ENCODE measurements at places on chromosomes 6 and 20.

DNA sequence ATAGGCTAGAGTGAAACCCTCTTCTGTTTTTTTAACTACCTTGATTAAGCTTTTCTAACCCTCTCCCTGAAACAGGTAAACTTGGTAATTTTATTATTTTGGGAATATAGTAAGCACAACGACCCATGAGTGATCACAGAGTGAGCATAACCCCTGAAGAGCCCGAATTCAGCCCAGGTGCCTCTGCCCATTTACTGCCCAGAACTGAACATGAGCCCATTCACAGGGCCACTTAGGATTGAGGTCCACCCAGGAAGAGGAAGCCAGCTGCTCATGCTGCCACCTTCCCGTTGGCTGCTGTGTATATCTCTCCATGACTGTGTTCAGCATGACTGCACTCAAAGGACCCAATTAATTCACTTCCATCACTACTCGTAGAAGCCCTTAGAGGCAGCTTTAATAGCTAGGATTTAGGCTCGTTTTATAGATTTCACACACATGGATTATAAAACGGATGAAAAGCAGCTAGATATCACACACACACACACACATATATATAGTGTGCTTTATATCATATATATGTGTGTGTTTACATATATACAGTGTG lies 8.3 kb upstream of the PDE10A start:
- no peak for DNase-seq

DNA sequence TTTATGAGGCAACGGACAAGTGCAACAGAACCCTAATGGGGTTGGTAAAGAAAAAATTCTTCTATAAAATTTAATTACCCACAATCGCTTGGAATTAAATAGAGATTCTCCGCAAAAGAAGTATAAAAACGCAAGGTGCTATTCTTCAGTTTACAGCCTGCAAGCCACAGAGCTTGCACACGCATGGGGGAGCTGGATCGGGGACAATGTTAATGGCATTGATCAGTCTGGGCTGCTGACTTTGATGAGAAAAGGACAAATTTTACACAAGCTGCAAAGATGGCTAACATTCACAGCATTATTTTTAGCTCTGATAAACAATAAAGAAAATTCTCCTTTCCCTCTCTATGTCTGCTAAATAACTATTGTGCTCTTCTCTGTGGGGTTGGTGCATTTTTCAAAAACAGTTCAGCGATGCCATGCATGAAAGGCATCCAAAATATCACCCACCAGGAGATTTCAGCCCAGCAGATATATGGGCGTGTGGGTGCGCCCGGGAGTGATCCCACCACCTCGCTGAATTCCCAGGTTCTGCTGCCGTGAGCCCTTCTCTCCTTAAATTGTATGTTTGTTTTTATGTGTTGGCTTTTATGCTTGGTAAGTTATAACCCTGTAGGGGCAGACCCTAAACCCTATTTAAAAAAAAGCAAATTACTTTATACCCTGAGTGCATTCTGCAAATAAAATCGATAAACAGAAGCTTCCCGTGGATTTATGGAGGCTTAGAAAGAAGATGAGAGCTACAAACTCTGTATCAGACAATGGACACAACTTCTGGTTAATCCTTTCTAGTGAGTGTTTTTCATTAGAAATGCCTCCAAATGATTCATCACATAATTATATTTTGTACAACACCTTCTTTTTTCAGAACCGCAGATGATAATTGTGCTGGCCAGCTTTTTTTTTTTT lies 55.6 kb downstream of the NOX3 start:
- DNase-seq: no peak

GRCh38 chr6:128997880-128998279 lies 114.9 kb downstream of the LAMA2 start:
- no peak for DNase-seq

DNA sequence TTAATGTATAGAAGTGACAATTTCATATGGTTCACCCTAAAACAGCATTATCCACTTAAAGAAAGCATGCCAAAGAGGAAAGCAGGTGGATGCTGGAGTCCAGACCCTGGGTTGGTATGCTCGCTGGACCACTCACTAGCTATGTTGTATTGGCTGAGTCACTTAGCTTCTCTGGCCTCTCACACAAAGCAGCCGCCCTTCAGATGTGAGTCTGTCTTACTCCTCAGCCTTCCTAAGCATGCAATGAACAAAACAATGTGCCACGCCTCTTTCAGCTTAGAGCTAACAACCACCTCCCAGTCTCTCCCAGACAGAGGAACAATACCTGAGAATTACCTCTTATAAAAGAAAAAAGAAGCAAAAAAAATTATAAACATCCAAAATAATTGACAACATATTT lies 29.4 kb downstream of the SIM1 start:
- DNase-seq: no peak

DNA sequence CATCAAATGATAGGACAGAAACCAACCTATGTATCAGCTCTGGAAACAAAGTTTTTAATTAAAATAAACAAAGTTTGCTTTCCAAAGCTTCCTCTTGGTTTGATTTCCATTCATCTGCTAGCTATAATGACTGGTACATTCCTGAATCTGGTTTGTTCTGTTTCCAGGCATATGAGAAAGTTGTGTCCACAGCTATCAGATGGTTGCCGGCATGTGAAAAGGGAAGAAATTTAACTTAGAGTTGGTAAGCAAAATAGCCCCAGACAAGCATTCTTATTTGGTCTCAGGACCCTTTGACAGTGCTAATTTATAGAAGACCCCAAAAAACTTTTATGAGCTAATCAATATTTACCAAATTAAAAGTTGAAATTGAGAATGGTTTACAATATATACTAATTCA lies 3.8 kb upstream of the RNF146 start:
- no peak for DNase-seq

GRCh38 chr6:161038229-161039031 lies 46.9 kb downstream of the MAP3K4 start:
- no peak for DNase-seq

- peak; percentile 75 for DNase-seq
Observed at GRCh38 chr20:11777387-11778205, 140.1 kb upstream of the BTBD3 start.

- no peak for DNase-seq
Observed at GRCh38 chr20:40532103-40532502, 156.9 kb downstream of the MAFB start.

DNA sequence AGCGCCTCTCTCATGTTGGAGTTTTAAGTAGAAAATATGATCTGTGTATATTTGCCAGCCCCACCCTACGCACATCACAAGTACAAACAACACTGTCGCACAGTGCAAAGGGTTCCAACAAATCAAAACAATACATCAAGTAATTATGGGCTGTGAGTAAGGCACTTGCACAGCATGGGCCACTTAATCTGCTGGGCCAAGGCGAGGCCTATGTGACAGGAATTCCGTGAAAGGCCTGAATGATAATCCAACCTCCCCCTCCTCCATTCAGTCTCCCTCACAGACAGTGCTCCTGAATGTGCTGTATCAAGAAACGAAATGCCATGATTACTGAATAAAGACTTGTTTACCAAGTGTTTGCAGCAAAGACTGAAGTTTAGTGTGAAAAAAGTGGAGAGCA lies 130.1 kb upstream of the SLC2A12 start:
- DNase-seq: no peak

DNA sequence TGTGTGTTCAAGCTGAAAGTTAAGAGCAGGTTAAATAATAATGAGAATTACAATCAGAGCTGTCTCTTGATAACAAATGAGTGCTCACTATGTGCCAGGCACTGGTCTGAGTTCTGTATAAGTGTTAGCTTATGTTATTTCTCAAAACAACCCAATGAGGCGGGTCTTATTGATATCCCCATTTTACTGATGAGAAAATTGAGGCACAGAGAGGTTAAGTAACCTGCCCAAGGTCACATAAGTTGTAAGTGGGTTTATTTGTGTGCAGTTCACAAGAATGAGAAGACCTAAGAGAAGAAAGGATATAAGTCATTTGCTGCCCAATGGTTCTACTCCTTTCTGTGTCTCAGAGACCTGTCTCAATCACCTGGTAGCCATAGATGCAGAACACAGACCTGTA lies 34.1 kb upstream of the ARMH2 start:
- no peak for DNase-seq

DNA sequence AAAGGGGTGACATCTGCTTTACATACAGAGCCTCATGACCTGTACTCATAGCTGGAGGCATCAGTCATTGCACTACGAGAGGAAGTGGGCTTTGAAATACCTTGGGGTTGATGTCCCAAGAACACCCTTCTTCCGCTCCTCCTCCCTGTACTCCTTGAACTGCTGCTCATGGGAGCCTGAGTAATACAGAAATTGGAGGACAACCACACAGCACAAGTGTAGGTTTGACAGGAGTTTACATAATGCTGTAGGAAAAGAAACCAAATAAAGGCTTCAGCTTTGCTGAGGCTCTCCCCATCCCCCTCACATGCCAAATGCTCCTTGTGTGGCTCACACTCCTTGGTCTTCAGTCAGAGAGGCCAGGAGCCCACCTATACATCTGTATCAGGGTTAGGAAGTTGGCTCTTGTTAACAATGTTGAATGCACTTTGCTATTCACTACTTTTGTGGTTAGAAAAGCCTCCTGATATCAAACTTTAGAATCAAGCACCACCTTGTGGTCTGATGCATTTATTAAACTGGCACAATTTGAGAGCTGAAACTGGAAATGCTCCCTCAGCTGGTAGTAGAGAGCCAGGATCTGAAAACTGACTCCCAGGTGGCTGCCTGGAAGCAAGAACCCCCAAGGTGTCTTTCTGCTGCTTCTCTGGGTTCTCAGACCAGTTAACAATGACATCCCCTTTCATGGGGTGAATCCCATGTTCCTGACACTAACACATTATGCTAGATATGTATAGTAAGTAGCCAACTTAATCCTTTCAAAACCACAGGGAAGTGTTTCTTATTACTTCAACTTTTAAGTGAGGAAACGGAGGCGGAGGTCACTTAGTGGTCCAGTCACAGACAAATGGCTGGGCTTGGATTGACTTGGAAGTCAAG lies 56.2 kb upstream of the EDN1 start:
- DNase-seq: no peak

DNA sequence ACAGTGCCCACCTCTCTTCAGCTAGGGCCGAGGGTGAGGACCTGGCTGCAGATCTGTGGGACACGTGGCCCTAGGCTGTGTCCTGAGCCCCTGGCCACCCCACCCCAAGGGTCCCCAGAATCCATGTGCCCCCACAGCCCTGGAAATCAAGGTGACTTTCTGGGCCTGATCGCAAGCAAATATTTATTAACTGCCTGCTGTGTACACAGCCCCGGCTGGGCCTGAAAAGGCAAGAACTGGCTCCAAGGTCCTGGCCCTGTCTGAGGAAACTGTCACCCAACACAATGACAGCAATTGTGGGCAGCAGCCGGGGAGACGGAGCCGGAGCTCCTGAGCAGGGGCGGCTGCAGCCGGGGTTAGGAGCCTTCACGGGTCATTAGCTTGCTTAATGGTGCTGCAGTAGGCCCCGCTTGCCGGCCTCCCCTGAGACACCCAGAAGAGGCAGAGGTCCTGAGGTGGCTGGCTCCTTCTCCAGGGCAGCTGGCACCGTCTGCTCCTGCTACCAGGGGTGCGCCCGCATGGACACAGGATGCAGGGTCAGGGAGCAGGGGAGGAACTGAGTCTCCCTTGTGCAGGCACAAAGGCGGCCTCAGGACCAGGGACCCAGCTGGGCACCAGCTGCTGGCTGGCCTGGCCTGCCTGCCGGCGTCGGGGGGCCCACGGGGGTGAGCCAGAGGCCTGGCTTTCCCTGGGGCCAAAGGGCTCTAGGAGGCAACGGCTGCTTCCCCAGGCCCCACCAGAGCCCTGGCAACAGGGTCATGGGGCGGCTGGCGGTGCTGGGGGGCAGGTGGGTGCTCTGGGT lies 24.1 kb downstream of the NPEPL1 start:
- peak; percentile 5 for DNase-seq

GRCh38 chr20:48286601-48287000 lies 501.3 kb upstream of the SULF2 start:
- no peak for DNase-seq

DNA sequence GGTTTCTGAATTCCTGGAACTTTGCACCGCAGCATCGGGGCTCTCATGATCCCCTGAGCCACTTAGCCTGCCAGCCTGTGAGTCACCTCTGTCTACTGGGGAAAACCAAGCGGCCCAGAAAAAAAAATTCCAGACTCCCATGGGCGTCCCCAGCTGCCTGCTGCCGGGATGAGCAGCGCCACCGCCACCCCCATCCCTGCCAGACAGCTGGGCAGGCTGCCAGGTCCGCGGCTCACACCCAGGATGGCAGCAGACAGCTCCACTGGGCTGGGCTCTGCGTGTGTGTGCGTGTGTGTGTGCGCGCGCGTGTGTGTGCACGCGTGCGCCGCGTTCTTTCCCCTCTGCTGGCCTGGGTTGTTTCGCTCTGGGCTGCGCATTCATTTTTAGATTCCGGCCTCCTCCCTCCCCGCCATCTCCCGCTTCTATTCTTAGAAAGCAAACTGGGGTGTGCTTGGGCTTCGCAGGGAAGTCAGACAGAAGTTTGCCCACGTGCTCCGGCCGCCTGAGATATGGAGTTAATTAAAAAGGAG lies 38.9 kb upstream of the PMEPA1 start:
- DNase-seq: peak; percentile 44

GRCh38 chr20:17538517-17539170 lies 7.5 kb upstream of the BFSP1 start:
- DNase-seq: no peak

DNA sequence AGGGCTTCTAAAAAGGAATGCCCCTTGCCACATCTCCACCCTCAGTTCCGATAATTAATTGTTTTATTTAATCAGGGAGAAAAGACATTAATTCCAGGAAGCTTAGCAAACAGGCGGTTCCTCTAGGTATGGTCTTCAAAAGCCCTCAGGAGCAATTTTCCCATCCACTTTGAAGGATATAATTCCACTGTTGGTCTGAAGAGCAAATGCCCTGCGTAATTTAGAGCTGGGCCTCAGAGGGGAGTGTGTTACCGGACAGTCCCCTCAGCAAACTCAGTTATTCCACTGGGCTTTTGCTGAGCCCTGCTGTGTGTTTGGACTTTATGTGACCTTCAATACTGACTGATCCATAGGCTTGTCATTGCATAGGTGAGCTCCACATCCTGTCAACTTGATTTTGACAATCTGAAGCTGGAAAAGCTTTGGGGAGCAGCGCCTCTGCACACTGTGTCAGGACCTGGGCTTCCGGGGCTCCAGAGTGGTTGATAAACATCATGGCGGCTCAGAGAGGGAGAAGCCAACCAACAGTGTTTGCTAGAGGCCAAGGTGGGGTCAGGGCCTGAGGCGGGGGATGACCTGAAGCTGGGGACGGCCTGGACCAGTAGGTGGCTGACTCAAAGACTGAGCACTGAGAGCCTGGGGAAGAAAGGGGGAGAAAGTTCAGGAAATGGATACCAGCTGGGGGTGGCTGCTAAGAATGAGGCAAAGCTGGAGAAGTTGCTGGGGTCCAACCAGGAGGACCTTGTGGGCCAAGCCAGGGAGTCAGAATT lies 43.5 kb downstream of the PPP1R14C start:
- DNase-seq: no peak

DNA sequence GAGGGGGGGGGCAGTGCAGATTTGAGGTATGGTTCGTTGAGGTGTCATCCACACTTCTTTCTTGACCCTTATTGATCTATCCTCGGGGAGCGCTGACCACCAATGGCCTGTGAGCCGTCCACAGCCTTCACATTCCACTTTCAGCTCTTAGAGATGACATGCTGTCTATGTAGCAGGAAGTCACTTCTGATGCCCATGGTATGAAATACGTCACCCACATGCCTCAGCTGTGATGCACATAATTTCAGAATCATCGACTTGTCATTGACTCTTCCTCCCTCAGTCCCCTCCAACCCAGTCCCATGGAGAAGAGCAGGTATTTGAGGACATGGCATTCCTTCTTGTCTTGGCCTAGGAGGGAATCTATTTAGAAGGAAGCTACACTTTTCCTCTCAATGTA lies 4.7 kb upstream of the ADGRF5 start:
- no peak for DNase-seq

GRCh38 chr6:85866370-85866730 lies 223.7 kb upstream of the SYNCRIP start:
- DNase-seq: no peak

All from DMS79 (cell line).